HL-60 (cell line): ENCODE measurements at places on chromosomes 16 and 17.

DNA sequence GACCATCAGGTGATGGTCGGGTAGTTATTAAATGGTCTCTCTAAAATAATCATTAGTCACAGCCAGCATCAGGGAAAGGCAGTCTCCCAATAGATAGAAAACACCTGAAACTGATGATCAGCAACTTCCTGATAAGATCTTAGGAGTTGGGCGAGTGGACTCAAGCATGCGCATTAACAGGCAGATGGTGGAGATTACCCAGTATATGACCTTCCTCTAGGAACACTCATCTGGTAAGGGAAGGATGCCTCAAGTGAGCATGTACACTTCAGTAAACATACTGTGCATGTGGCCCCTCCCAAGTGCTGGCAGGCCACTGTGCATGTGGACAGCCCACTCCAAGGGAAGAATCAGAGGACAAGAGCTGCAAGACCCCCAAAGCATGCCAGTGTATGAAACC is 105.9 kb downstream of the ABCC12 start:
- no peak for DNase-seq

DNA sequence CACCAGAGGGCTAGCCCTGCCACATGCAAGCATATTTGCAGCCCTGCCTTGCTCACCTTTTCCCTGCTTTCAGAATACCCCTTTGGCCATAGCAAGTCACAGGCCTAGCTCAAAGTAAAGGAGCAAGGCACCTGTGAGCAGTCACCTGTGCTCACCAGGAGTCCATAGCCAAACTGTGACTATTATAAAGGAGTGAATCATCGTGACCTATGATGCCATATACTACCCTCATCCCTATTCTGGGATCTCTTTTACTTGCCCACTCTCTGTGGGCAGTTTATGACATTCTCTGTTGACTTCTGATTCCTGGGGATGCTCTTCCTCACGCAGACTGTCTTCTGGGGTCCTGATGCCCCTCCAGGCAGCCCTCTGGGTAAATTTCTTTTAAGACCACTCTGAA is 200.5 kb upstream of the NLRP1 start:
- DNase-seq: no peak

- no peak for DNase-seq
Observed at GRCh38 chr16:69688589-69688988, 37.8 kb downstream of the NQO1 start.

- DNase-seq: no peak
Observed at GRCh38 chr17:5139458-5139732, 23.6 kb downstream of the USP6 start.

DNA sequence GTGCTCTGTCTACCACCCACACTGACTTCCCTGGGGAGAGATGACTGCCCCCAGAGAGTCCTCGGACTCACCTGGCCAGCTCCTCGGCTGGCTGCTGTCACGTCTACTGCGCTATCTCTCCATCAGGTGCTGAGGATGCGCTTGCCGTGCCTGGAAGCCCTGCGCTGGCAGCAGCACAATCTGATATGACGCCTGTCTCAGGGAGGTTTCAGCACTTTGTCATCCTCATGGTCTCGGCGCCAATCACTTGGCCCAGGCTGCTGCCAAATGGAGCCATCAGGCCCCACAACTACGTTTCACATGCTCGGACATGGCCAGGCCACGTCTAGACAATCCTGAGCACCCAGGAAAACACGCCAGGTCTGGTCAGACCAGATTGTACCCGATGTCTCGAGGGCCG is 46.7 kb downstream of the FOXL1 start:
- DNase-seq: no peak

GRCh38 chr16:52407778-52408177 is 139.2 kb downstream of the TOX3 start:
- DNase-seq: no peak

GRCh38 chr17:17492571-17492970 is 3.6 kb downstream of the RASD1 start:
- DNase-seq: no peak

DNA sequence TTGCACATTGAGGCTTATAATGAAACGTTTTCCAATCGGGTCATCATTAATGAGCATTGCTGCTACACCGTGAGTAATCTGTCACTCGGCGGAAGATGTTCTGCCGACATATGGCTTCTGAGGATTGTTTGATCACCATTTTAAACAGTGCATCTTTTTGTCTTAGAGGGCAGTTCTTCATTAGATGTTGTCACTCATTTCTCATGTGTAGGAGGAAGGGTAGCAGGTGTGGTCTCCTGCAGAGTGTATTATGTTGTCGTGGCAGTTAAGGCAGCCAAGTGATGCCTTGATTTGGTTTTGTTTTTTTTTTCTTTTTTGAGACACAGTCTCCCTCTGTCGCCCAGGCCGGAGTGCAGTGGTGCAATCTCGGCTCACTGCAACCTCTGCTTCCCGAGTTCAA is 50.5 kb downstream of the SEC14L1 start:
- no peak for DNase-seq

DNA sequence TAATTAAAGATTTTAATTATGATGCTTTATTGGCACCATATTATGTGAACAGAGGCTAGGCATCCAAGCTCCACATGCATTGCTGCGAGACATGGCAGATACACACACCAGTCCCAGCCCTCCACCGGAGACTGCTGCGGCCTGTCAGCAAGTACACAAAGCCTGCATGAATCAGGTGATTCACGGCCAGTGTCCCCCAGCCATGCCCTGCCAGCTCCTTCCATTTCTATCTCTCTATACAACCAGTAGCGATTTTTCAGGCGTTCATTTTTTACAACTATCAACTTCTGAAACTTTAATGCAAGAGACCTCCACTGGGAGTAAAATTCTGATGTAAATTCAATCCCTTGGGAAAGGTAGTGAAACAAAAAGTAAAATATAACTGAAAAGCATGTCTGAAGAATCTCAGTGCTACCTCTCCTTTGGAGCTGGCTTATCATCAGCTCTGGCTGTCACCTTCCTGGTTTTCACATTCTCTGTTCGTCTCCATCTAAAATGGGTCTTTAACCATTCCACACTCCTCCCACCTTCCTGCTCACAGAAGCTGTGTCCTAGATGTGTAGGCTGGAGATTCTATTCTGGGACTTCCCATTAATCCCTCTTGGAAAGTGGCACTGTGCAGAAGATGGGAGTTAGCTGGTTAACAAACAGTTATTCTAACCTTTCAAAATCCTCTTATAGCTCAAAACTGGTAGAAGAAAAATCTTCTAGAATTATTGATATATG is 32.2 kb downstream of the HS3ST3A1 start:
- DNase-seq: no peak

GRCh38 chr17:41773731-41774193 is 12.7 kb downstream of the JUP start:
- DNase-seq: no peak

GRCh38 chr16:60271025-60271771 is 1537.1 kb upstream of the GOT2 start:
- no peak for DNase-seq

GRCh38 chr17:36730857-36731490 is 129.6 kb downstream of the MRM1 start:
- no peak for DNase-seq

- peak; percentile 53 for DNase-seq
Observed at GRCh38 chr16:57576429-57576870, 34.0 kb downstream of the ADGRG5 start.

DNA sequence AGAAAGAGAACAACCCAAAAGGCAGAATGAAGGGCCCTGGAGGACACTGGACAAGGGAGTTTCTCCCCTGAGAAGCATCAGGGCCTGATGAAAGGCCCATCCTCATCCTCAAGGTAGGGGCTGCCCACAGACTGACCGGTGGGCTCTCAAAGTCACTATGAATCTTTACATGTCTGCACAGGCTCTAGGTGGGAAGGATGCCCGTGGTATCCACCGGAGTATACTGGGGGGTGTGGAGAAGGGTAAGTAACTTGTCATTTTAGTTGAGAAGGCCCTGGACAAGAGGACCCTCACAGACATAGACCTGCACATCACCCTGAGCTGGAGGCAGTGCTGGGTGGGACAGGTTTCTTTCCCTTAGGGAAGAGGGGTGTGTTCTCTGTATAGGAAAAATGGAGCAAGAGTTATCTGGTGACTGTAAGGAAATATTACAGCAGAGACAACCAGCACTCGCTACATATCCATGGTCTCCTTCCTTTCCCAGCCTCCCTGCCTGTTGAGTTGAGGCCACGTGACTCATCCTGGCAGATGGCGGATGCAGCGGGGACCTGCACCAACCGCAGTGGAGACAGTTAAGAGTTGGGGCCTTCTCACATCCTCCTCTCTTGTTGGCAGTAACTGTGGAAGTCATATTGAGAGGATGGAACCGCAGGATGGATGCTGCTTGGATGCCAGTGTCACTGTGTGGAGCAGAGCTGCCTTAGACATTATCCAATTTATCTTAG is 45.6 kb upstream of the KCNJ12 start:
- DNase-seq: no peak

- DNase-seq: no peak
Observed at GRCh38 chr16:84339311-84339710, 29.0 kb upstream of the ATP2C2 start.

DNA sequence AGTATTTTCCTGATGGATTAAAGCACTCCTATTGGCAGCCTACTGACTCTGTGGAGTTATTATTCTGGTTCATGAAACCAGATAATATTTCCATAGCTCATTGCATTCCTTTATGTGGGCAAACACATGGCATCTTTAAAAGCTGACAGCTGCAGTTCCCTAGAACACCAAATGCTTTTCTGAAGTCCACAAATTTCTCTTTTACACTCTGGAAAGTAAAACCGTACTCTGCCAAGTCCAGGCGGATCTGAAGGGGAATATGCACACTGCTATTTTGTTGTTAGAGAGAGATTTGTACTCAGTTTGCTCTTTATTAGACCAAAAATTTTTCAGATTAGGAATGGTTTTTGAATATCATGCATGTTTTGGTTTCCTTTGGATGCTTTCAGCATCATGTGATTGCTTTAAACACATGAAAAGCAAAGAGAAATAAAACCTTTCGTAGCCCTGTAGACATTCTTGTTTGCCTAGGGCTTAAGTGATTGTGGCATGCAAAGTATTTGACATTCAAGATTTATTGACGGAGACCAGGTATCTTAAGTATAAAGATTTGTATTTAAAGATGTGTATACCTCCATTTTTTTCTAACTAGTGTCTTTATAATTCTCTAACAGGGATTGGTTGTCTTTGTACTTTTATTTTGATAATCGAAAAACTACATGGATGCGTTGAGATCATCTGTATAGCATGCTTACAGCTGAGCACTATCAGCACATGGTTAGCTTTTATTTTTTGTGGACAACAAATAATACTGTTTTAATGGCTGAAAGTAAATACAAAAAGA is 19.5 kb downstream of the SEC14L1 start:
- no peak for DNase-seq

GRCh38 chr17:50931144-50931908 is 65.2 kb upstream of the TOB1 start:
- peak; percentile 91 for DNase-seq

DNA sequence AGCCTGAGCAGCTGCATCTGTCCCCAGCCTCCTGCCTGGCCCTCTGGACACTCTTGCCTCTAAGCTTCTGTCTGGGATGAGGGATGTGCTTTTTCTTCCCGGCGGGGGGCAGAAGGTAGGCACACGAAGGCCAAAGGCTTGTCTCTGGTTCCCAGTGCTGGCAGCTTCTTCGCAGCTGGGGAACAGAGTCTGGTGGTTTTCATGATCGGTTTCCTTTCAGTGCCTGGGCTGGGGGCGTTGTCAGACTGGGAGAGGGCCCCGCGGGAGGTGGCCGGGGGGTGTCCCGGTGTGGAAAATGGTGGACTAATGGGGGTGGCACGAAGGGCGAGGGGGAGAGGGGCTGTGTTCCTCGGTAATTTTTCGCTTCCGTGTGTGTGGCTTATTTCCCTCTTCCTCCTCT is 988 bp downstream of the RAP1GAP2 start:
- DNase-seq: no peak

DNA sequence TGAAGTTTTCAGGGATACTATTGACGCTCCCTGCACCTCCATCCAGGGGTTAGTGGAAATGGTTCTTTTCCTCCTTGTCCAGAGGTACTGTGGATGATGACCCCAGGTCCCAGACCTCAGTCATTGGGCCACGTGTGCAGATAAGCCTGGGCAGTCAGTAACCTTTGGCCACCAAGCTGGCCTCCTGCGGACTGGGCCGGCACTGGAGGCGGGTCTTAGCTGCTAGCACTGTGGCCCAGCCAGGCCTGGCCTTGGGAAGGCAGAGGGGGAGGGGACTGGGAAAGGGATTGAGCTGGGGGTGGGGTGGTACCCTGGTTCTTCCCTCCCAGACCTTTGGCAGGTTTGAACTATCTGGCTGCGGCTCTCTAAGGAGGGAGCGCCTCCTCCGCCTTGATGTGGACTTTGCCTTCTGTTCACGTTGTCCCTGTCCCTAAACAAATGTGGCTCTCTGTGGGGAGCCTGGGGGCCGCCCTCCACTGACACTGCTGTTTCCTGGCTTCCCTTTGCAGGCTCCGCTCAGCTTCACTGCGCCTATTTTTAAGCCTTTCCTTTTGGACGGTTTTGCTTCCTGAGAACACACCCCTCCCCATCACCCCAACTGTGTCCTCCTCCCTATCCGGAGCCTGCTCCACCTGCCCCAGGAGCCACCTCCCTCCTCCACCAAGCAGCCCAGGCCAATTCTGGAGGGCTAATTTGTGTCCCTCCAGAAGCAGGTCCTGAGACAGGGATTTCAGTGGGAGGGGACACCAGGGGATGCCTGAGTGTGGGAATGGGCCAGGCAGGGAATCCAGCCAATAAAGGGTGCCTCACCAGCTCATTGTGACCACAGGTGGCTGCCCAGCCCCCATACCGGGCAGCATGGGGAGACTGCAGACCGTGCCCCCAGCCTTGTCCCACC is 251.9 kb downstream of the SEC14L1 start:
- DNase-seq: no peak

- no peak for DNase-seq
Observed at GRCh38 chr17:32382526-32383223, 32.7 kb downstream of the ZNF207 start.

DNA sequence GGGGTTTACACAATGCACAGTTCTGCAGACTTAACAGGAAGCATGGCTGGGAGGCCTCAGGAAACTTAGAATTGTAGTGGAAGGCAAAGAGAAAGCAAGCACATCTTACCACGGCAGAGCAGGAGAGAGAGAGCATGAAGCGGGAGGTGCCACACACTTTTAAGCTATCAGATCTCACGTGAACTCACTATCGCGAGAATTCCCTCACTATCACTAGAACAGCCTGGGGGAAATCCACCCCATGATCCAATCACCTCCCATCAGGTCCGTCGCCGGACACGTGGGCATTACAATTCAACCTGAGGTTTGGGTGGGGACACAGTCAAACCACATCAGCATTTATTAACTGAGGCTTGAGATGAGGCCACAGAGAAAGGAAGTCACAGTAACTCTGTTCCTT is 326.7 kb downstream of the C16orf95 start:
- DNase-seq: no peak

GRCh38 chr17:29124135-29124924 is 55.9 kb downstream of the MYO18A start:
- DNase-seq: no peak

GRCh38 chr16:73033271-73033998 is 14.5 kb downstream of the ZFHX3 start:
- no peak for DNase-seq

DNA sequence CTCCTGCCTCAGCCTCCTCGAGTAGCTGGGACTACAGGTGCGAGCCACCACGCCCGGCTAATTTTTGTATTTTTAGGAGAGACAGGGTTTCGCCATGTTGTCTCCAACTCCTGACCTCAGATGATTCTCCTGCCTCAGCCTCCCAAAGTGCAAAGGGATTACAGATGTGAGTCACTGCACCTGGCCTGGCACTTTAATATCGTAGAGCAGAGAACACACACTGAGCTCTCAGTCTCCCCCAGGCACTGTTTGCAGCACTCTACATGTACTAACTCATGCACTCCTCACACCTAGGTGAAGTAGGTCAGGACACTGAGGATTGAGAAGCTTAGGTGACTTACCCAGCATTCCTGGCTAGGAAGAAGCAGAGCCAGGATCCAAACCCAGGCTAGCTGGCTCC is 15.0 kb downstream of the C17orf100 start:
- DNase-seq: no peak
